Stimulated activated CD4-positive, alpha-beta T cell treated with anti-CD3 and anti-CD28 coated beads, Interleukin-15, amount 100 ng/mL, for 48 hours (primary cell): ENCODE measurements at places on chromosomes 2 and 18.

GRCh38 chr2:233371641-233372040 is 17.3 kb downstream of the DGKD start:
- no peak for DNase-seq

DNA sequence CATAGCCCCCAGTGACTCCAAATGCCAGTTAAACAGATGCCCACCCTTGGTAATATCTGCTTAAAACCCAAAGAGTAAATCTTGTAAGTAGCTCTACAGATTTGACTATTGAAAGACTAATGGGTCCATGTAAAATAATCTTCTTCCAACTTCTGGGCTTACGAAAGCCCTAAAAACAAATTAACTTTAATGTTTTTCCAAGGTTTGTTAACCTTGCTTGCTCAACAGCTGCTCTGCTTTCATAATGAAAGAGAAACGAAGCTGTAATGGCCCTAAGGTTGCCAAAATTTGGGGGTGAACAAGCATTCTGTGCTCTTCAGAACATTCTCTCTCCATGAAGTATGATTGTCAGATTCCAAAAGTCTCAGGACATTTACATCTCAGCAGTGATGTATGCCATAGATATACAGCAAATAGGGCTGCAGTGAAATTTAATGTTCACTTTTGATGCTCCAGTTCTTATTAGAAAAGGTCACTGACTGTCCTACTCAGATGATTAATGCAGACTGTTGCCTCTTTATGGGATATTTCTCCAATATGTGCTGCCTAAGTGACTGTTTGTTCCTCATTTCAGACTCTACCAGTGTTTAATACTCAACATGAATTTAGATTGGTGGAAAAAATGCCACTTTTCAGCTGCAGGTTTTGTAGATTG is 436.3 kb upstream of the CHST9 start:
- no peak for DNase-seq

GRCh38 chr2:33134086-33134771 is 187.5 kb downstream of the LTBP1 start:
- DNase-seq, result no peak

GRCh38 chr2:20626698-20627513 is 24.0 kb downstream of the HS1BP3 start:
- DNase-seq, result no peak

DNA sequence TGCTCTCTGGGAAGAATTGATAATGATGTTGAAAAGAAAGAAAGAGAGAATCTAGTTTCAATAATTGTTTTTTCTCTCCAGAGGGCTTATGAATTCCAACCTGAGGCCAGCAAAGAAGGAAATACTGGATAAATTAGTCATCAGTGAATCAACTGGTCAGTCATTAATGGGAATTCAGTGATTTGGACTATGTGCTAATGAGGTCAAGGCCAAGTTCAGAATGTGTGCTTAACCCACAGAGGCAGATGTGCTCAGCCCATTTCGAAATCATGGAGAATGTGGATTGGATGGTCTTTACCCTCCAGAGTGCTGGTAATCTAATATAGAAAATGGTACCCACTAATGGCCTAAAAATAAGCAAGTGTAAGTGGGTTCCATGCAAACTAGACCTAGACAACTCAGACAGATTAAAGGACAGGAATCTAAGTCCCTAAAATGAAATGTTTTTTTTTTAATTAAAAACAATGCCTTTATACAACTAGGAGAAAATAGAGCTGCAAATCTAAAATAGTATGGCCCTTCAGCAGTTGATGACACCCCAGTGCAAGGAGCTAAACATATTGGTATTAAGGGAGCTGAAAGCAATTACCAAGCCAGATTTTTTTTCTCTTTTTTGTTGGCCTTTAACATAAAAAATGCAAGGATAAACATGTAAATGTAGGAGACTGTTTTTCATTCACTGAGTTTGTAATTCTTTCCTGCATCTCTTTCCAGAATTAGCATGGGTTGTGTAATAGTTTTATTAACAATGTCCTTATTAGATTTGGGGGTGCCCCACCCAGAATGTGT is 296.9 kb downstream of the SATB2 start:
- no peak for DNase-seq

GRCh38 chr2:71886241-71886640 is 261.4 kb downstream of the CYP26B1 start:
- no peak for DNase-seq

DNA sequence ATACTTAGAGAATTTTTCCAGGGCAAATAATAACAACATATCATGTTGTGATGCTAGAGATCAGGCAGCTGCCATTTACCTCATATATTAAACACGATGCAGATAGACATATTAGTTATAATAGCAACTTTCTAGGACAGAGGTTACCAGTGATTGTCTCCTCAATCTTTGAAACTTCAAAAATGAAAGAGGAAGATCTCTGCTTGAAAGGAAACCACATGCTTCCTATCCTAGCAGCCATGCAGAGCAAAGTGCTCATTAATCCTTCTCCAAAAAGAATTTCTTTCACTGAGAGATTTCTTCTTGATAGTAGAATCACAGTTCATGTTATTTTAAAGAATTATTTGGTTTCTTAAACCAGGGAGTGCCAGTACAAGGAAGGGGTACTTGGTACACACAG is 317.2 kb downstream of the CPS1 start:
- DNase-seq, result no peak

DNA sequence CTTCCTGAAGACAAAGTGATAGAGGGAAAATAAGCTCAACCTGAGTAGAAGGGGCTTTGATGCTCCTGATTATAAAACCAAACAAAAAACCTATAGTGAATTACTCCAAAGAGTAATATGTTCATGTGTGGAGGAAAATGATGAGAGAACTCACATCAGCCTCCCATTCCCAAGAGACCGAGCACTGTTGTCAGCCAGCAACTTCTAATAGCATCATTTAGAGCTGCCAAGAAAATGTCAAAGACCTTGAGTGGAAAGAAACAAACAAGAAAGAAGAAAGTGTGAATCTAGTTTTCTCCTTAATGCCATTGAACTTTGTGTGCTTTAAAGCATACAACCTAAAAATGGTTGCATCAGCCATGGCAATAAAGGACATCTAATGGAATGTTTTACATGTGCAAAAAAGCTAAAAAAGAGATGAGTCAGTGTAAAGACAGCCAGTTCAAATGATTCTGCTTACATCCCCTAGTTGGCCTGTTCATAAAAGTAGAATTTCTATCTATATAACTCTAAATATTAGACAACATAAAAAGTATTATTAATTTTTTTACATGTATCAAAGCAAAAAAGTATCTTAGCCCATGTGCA is 1066.2 kb downstream of the TDRD15 start:
- no peak for DNase-seq

- no peak for DNase-seq
Measured at GRCh38 chr2:238650536-238650935, 197.3 kb upstream of the TWIST2 start.
